ENCODE measurements at places on chromosomes 11 and 22.

DNA sequence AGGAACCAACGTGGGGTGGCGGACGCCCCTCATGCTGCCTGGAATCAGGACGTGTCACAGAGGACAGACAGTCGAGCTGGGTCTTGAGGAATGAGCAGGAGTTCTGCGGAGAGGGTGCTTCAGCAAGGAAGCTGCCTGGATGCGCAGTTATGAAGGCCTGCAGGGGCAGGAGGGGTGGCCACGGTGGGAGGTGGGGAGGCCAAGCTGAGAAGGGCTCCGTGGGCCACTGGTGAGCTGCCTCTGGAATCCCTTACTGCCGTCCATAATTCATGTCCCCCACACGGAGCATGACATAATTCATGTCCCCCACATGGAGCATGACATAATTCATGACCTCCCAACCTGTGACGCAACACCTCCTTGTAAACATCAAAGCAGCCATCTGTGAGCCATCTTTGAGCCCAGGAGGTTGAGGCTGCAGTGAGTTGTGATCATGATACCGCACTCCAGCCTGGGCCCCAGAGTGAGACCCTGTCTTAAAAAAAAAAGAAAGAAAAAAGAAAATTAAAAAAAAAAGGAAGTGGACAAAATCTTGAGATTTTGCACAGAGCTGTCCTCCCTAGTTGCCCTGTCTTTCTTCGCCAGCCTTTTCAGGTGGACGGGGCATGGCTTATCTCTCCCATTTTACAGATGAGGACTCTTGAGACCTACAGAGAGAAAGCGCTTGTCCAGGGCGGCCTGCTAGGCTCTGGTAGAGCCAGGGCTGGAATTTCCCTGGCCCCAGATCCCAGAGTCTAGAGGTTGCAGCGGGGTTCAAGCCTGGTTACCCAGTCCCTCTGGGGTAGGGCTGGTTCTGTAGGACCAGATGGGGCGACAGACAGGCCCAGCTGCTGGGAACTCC, 24.3 kb upstream of the PICK1 start:
- no peak for DNase-seq

DNA sequence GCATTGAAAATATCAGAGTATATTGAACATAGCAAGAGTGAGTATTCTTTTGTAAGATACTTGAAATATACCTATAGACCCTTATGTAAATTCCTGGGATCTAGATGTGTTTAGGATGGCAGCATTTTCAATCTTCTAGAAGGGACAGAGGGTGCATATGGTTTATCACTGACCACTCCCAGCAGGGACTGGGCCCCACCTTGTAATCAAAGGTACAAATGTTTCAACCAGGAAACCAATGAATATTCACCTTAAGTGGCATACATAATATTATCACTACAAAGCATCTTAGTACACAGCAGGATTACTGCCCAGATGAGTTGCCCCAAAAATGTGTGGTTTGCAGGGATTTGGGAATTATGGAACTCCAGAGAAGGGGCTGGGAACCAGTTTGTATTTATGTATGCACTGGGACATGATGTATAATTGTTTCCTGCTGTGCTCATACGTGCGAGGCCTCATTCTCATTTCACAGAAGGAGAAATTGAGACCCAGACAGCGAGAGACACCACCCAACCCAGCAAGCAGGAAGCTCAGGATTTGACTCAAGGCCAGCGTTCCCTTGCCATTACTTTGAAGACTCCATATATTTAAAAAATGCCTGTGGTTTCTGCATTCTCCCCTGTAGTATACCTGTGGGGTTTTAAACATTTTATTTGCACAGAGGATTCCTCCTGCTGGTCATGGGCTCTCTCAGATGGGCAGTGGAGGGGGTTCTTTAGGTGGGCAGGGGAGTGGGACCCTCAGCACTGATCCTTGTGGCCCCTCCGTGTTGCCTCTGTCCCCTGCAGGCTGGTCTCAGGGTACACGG, 5.2 kb downstream of the APOL4 start:
- no peak for DNase-seq

- no peak for DNase-seq
These were observed 53.8 kb upstream of the LMO2 start for GRCh38 chr11:33945481-33946268.

DNA sequence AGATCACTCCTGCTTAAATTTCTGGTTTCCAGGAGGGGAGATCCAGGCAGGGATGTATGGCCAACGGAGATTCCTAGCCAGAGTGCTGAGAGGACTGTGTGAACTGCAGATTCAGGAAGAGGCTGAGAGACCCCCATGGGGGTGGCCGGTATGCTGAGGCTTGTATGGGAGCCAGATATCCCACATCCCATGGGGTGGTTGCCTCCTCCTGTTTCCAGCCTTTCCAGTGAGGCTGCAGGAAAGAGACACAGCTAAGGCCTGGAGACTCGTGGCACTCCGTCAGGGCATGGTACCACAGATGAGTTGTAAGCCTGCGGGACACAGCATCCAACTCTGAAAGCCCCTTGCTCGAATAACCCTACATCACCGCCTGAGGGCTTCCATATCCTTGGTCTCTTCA, 1.4 kb upstream of the MYOD1 start:
- no peak for DNase-seq

DNA sequence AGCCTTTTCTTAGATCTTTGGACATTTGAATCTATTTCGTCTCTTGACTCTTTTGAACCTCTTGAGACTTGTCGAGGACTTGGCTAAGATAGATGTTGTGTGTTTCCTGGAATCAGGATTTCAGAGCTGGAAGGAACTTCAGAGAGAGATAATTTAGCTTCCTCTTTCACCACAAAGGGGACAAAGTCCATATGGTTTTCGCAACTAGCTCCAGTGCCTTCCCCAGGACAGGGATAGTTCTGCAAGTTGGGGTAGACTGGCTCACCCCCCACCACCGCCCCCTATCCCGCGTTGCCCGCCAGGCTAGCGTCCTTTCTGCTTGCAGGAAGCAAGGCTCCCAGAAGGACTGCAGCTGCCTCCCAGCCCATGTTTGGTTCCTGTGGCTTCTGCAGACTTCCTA, 75.7 kb upstream of the MYO18B start:
- DNase-seq = no peak

- no peak for DNase-seq
These were observed 346.2 kb downstream of the TENM4 start for GRCh38 chr11:79094616-79095015.

- no peak for DNase-seq
These were observed 870.0 kb downstream of the NTM start for GRCh38 chr11:132240374-132240773.

GRCh38 chr11:48003926-48004325, 23.6 kb downstream of the PTPRJ start:
- no peak for DNase-seq

Measured in dermis blood vessel endothelial cell (primary cell).